HAP-1 (cell line): ENCODE measurements at places on chromosomes 2 and 18.

DNA sequence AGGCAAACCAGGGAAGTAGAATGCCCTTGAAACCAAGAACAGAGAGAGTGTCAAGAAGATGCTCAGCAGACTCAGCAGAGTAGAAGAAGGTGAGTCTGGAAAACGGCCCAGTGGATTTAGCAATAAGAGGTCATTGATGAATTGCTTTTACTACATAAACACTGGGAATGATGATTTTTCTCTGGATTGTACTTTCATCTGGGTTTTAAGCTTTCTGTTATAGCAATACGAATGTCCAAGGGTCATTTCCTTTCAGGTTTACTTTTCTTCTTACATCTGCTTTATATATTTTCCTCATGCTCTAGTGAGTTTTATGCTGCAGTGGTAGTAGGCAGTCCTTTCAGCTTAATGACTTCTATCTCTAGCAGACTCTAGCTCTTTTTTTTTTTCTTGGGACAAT is 16.9 kb downstream of the EML6 start:
- DNase-seq: no peak

DNA sequence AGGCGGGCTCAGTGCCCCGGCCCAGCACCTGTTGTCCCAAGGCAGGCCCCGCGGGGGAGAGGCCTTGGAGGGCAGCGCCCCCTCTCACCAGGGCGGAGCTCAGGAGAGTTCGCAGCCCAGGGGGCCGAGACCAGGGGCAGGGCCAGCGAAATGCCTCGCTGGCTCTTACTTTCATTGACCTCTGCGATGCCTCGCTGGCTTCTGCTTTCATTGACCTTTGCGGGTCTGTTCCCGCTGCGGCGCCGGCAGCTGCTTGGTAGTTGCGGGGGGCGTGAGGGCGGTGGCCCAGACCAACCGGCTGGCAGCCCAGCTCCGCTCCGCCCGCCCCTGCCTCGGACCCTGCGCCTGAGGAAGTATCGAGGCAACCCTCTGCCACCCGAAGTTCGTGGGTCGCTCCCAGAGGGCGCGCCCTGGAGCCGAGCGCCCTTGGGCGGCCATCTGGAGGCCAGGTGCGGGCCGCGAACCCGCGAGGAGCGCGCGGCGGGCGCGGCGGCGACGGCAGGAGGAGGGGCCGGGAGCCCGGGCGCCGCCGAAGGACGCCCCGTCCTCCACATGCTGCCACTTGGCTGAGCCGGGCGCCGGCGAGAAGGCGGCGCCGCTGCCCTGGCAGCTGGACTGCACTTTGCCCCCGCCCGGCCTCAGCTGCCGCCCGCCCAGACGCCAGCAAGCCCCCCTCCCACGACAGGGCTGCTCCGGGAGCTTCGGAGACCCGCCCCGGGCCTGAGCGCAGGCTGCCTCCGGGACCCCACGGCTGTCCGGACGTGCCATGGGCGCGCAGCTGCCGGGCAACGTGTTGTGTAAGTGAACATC is 118.0 kb upstream of the MSTN start:
- DNase-seq: peak; percentile 85

- DNase-seq: no peak
These were observed 79.0 kb upstream of the PROKR1 start for GRCh38 chr2:68564426-68564825.

DNA sequence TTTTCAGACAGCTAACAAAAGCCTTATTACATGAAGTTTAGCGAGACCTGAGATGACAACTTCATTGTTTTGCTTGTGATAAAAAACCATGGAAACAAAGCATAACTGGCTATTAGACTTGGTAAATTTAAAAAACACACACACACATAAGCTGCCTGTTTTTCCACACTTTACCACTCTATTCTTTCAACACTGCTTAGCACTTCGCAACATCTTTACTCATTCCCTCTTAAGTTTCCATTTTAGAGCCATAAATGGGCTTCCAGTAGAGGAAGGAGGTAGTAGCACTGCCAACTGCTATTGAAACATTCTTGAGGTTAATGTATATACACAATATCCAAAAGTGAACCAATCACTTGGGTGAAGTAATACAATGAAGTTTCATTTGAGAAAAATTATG is 54.1 kb downstream of the BAZ2B start:
- no peak for DNase-seq

DNA sequence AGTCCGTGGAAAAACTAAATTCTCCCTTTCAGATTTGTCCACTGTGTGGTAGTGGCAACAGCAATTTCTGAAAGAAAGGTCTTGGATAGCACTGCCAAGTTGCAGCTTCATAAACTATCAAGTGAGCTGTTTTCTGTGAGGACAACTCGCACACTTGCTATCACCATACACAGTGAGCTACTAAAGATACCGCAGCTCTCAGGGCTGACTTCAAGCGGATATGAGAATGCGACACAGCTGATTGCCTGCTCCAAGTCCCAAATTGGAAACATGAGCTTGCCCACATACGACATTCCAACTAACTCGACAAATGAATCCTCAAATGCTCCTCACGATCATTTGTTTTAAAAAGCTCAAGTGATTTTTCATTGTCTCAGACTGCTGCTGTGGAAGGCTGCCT is 46.2 kb downstream of the E2F6 start:
- DNase-seq: no peak
